ENCODE measurements at places on chromosomes 2 and 18.

DNA sequence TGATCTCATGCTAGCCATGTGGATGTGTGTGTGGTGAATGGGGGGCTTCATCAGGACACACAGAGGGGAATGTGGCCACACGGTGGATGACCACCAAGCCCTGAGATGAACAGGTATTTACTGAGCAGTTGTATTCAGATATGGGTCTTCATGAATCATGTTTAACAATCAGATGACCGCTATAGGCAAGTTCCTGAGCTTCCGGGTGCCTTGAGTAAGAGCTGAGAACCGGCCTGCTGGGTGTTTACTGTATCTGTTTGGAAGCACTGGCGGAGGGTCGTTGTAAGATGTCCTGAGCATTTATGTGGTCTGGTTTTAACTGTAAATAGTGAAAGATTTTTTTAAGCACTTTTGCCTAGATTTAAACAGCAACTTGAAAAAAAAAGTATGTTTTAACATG is 43.9 kb downstream of the BOLA3 start:
- DNase-seq = no peak

DNA sequence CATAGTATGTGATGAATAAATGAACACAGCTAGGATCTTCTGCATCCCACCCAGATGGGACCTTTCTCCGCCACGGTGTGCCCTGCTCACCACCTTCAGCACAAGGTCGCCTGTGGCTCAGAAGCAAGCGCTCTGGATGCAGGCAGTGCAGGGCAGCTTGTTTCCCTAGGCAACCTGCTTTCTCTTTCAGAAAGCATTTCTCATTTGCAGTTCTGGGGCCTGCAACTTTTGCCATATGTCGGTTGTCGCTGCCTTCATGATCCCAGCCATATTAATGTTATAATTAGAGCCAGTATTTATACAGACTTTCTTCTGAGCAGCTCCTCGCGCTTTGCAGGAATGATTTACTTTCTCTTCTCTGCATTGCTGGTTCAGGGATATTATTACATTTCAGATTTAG is 692.8 kb downstream of the RNF144A start:
- DNase-seq = no peak

- DNase-seq = peak; percentile 30
These were observed 1.8 kb downstream of the KIF5C start for GRCh38 chr2:148876595-148877402.

DNA sequence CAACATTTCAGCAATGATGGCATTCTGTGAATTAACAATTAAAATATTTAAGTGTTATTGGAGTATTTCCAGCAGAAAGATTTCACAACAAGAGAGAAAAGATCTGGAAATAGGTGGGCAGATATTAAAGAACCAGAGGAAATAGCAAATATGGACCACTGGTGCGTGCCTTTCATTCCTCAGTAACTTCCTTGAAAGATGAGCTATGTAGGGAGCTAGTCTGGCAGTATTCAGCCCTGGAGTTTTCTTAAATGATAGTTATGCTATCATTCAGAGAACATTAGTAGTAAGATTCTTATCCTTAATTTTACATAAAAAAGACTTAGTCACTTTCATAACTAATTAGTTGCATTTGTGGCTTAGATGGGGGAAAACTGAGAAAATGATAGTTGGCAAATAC is 41.5 kb downstream of the TANC1 start:
- no peak for DNase-seq

DNA sequence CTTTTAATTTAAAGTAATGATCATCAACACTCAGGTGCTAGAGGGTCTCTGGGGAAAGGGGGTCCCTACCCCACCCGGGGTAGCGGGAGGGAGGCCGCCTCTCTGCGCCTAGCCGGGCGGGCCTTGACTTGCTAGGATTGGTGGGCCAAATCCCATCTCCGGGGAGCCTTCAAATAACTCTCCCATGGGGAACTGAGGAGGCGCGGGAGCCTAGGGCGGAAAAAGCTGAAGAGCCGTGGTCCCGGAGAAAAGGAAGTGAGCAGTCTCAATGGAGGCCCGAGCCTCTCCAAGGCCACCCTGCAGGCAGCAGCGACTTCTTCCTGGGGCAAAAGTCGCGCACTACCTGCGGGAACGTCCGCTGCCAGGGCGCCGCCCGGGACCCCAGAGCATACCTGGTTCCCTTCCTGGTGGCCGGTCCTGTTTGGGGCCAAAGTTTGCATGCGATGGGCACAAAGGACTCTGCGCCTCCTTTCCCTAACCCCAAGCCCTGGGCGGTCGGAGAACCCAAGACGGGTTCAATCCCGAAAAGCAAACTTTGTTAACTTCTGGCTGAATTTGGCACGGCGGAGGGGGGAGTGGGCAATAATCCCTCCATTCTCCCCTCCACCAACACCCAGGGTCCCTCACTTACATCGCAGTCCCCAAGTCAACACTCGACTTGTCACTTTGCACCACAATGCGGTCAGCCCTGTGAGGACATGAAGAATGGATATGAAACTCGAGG is 13.6 kb downstream of the EN1 start:
- DNase-seq = no peak

DNA sequence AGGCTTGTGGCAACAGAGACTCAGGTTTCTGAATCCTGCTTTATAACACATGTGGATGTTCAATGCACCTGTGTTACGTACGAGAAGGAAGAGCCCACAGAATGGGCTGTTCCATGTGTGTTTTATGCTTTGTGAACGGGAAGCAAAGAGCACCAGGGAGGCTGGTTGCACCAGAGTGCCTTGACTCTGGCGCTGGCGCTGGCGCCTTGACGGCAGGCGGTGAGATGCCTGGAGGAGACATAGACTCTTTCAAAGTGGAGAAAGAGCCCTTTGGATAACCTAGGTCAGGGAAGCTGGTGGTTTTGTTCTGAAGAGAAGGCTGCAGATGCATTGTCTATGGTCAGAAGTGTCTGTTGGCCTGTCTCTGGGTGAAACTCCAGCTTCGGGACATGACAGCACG is 80.2 kb upstream of the APCDD1 start:
- no peak for DNase-seq

DNA sequence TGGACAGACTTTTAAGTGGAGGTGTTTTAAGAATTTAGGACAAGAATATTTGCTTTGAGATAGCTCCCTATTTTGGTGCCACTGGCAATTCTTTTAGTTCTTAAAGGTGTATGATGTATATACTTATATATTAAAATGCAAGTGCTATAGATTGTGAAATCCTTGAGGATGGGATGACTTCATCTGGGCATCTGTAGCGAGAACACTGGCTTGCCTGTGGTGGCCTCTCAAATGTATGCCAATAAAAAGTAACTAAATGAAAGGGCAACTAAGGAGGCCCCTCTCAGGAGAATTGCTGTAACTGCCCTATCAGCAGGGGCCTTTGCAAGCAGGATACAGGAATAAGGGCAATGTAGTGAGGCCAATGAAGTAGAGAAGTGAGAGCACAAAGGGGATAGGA is 2.6 kb upstream of the THUMPD2 start:
- no peak for DNase-seq

- no peak for DNase-seq
These were observed 93.6 kb upstream of the NFATC1 start for GRCh38 chr18:79302120-79302519.

DNA sequence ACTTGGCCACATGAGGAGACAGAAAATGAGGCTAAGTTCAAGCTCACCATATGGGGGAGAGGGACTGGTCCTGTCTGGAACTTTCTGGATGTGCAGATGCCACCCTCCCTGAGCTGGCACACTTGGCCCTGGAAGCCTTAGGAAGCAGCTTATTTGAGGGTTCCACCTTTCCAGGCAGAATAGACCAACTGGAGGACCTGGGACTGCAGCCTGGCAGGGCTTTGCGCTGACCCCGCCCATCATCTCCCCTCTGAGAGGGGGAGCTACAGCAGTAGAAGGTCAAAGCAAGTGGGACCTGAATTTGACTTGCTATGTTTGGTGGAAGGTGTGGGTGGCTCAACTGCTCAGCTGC is 39.5 kb downstream of the TMEM17 start:
- no peak for DNase-seq

- peak; percentile 36 for DNase-seq
These were observed 530.0 kb downstream of the ZNF804A start for GRCh38 chr2:185128346-185128745.

DNA sequence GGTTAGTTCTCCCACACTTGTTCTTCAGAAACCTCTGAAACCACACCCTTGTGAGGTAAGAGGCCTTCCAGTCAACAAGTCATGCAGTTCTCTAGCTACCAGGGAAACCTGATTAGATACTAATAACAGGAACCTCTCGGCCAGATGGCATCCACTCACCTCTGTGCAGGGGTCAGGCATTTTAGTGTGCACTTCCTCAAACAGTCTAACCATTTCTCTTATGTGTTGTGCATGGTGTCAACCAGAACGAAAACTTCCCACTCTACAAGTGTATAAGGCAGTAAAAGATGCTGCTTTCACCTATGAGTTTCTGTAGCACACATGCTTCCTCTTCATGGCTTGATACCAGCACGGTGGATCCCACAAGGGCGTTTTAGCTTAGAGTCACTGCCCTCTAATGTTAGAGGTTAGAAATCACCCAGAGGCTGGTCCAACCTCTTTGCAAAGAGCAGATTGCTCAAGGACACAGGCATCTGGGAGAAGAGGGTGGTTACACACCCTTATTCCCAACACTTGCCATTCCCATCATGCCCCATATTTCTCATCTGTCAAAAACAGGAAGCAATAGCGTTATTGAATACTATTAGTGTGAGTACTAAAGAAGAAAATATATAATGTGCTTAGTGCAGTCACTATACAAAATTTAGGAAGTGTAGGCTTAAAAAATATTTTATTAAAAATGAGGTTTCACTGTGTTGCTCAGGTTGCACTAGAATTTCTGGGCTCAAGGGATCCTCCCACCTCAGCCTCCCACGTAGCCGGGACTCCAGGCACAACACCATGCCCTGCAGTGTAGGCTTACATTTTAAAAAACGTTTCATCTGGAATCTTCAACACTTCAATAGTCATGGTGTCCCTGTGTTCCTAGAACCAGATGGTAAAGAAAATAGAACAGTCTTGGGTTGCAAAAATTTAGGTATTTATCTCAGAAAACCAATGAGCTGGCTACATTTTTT is 34.5 kb upstream of the RAB31 start:
- peak; percentile 31 for DNase-seq

DNA sequence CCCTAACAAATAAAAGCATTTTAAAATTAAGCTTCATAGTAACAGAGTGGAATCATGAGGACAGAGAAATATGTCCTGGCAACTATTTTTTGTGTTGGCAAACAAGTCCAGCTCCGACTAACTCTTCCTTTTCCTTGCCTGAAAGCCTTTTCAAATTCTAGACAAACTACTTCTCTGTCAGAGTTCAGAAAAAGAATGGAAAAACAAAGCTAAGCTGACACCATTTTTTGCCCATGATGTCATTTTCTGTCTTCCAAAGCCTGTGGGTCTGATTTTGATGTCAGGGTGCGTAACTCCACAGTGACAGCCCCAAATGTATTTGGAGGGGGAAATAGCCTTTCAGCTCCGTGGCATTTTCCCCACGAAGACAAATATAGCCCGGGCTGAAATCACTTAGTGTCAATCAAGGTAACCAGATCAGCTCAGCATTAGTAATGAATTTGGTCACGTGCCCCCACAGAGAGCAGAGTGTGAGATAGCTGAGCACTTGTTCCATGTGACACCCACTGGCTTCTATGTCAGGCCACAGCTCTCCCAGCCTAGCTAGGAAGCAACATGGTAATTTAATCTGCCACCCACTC is 233.0 kb upstream of the SIX2 start:
- DNase-seq = peak; percentile 19

DNA sequence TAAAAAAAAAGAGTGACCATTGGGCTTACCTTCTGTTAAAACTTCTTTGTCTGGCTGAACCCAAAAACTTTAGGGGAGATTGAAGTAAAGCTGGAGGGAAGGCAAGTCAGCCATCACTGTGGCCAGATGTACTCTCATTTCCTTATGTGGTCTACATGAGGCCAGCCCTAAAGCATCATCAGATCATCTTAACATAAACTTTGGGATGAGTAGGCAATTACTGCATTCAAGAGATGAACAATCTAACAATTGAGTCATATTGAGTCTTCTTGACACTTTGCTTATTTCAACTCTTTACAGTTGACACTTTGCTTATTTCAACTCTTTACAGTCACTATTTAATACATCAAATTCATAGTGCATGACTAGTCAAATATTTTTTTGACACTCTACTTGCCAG is 155.6 kb downstream of the QPCT start:
- DNase-seq = no peak

- DNase-seq = no peak
These were observed 1.8 kb downstream of the NGEF start for GRCh38 chr2:233011268-233011650.

DNA sequence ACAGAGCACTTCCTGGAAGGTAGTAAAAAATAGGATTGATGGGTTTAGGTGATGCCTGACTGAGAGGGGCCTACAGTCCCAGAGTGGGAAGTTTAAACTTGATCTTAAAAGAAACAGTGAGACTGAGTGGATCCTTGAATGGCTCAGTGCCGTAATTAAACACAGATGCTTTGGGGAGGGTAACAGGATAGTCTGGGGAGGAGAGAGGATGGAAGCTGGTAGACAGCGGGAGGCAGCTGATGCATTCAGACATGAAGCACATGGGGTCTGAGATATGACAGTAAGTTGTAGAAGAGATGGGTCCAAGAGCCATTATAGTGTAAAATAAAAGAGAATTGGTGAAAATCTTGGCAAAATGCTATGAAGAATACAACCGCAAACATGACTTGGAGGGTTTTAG is 54.4 kb downstream of the AOX1 start:
- no peak for DNase-seq
